ENCODE measurements at places on chromosomes 16 and 17.

GRCh38 chr16:80144191-80144590 lies 396.6 kb upstream of the DYNLRB2 start:
- DNase-seq: no peak

GRCh38 chr17:40610359-40610758 lies 37.3 kb downstream of the SMARCE1 start:
- no peak for DNase-seq

DNA sequence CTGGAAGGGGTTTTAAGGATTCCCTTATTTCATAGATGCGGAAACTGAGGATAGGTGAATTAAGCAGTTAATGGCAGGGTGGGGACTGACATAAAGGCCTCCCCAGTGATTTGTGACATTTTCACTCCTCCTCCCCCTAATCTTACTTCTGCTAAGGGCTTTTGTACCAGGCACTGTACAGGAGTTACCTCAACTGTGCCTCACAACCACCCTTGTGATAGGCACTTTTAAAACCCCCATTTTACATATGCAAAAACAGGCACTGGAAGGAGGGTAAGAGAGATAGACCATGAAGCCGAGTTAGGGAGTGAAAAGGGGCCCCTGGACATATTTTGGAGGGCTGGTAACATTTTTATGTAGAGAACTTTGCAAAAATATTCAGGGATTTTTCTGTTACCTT lies 862 bp upstream of the GDE1 start:
- no peak for DNase-seq

DNA sequence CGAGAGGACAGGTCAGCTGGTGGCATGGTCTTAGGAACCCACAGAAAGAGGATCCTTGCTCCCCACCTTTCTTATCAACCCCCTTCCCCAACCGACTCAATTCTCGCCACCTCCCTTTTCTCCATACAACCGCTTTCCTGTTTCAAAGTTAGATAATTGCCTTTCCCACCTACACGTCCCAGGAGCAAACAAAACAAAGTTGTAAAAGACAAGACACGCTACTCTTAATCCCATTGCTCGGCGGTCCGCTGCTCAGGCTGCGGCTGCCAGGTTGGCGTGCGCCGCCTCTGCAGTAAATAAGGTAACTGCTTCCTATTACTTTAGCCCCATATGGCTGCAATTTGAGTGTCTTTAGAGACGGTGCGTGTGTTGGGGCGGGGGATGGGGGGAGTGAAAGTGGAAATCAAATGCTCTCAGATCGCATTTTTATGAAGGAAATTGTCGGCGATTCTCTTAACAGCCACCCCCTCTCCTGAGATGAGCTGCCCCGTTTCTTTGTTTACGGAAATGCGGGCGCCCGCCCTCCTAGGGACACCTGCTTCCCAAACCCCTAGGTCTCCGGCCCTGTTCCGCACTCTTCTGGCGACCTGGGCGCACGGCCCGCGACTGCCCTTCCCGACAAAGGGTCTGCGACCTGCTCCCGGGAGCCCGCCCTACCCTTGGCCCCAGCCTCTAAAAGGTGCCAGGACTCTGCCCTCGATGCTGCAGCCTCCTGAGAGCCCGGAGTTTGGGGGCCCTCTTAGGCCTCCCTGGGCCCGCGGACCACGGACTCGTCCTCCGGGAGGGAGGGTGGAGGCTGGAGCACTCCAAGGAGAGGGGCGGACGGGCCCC lies 3.7 kb upstream of the CBX8 start:
- no peak for DNase-seq

- no peak for DNase-seq
Observed at GRCh38 chr17:12646761-12647422, 18.8 kb upstream of the MYOCD start.

GRCh38 chr16:88208112-88208511 lies 174.6 kb upstream of the ZNF469 start:
- no peak for DNase-seq

GRCh38 chr16:84643674-84644073 lies 4.6 kb upstream of the KLHL36 start:
- no peak for DNase-seq

- DNase-seq: no peak
Observed at GRCh38 chr16:12708266-12708665, 95.4 kb downstream of the CPPED1 start.

DNA sequence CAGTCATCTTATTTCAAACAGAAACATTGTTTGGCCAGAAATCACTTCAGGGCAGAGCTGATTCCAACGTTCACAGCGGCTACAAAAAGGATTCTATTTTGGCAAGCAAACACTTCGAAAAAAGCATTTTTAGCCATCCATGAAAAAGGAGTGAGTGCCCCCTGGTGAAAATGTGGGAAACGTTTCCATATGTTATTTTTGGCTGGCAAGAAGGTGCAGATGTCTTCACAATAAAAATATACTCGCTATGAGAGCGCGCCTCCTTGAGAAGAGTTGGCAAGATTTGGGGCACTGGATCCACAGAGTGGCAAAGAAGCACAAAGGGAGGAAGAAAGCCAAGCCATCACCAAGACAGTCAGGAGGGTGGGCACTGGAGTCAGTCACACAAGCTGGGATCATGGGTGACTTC lies 191.1 kb downstream of the CHD9NB start:
- DNase-seq: no peak

- no peak for DNase-seq
Observed at GRCh38 chr16:27526180-27526579, 23.5 kb downstream of the GTF3C1 start.

DNA sequence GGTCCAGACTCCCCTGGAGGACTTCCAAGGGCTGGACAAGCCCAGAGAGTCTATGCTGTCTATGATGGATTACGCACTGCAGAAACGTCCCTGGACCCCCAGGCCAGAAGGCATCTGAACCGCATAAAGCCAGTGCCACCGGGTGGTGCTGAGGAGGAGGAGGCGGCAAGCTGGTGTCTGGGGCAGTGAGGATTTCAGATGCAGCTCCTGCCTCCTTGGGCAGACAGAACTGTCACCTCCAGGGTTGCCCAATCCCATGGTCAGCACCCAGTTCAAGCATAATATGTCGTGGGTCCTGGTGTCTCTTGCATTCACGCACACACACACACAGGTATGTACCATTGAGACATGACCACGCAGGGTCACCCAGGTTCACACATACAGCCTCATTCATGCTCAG lies 25.6 kb downstream of the RAP1GAP2 start:
- DNase-seq: no peak

GRCh38 chr17:7035591-7036368 lies at the start of gene SLC16A13:
Gene SLC16A13 (plus strand): TSS chr17:7036015. CDS start chr17:7036383, 368 bp downstream.
- peak; percentile 92 for DNase-seq

DNA sequence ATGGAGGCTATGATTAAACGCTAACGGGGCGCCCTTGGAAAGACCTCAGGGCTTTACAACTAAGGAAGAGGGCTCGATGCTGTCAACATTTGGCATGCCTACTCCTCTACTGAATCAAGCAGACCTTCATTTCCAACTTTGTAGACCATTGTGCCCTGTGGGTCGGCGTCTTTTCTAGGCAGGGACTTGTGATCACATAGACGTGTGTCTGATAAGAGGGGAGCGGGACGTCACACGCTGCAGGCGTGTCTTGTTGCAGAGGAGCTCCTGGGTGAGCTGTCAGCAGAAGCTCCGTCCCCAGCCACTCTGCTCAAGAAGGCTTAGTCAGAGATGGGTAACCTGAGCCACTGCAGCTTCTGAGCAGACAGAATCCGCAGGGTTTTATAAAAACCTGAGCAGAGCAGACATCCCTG lies 2.8 kb downstream of the MAPK8IP3 start:
- DNase-seq: no peak

- DNase-seq: no peak
Observed at GRCh38 chr17:29918922-29919856, 10.8 kb downstream of the SSH2 start.

DNA sequence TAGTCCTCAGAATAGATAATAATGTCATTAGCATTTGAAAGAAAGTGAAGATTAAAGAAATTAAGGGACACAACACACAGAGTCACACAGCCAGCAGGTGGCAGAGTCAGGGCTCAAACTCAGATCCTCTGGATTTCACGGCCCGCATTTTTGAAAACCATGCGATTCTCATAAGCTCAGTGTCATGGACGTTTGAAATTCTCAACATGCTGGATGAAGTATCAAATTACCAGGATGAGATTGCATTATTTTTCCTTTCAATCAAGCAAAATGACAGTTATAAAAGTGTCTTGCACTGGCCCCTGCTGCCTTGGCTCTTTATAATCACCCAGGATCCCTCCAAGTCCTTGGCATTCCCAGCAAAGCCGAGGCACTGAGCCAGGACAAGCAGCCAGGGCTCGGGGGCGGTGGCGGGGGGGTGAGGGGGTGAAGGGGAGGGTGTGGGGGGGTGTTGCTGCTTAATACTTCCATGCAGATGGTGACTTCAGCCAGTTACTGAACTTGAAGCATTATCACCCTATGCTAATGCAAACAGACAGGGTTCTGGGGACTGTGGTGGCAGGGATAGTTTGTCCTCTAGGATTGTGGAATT lies 6.6 kb upstream of the BMERB1 start:
- peak; percentile 75 for DNase-seq

GRCh38 chr17:38750044-38750311 lies 1.8 kb upstream of the PCGF2 start:
- DNase-seq: no peak

- DNase-seq: no peak
Observed at GRCh38 chr17:47704736-47705135, 10.8 kb downstream of the TBKBP1 start.

DNA sequence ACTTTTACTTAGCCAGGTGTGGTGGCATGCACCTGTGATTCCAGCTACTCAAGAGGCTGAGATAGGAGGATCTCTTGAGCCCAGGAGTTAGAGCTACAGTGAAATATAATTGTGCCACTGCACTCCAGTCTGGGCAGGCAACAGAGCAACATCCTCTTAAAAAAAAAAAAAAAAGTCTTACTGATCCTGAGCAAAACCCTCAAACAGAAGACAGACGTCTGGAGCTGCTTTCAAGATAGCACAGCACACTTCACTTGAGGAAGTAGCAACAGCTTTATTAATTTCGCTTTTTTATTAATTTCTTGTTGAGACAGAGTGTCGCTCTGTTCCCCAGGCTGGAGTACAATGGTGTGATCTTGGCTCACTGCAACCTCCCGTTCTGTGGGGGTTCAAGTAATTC lies 10.2 kb upstream of the GGA2 start:
- DNase-seq: no peak

DNA sequence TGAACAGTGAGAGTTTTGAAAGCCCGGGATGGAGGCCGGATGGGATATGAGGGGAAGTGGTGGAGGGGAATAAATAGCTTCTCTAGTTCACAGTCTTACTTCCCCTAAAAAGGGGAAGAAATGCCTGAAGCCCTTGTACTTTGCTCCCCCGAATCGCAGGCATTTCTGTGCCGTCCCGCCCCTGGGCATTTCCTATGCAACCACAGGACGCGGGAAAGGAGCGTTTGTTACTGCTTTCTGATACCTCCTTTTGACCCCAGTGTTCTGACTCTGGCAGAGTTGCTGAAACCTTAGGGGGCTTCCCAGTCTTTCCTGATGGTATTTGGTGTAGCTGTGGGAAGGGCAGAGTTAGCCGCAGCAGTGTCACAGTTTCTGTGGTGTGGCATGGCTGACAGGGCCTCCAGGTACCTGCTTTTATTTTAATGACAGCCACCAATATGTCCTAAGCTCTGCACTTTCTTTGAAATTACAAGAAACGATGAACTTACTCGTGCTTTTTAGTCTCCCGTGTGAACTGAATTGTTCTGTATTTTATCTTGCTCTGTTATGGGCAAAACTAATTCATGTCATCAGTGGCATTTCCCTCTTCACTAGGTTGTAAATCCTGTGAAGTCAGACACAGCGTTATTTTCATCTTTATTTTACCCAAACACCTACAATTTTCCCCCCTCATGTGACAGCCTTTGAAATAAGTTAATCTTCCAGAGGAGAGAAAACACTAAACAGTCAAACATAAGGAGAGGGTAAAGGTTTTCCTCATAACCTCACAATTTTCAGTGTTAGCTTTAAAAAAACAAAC lies 27.1 kb downstream of the USP10 start:
- no peak for DNase-seq

DNA sequence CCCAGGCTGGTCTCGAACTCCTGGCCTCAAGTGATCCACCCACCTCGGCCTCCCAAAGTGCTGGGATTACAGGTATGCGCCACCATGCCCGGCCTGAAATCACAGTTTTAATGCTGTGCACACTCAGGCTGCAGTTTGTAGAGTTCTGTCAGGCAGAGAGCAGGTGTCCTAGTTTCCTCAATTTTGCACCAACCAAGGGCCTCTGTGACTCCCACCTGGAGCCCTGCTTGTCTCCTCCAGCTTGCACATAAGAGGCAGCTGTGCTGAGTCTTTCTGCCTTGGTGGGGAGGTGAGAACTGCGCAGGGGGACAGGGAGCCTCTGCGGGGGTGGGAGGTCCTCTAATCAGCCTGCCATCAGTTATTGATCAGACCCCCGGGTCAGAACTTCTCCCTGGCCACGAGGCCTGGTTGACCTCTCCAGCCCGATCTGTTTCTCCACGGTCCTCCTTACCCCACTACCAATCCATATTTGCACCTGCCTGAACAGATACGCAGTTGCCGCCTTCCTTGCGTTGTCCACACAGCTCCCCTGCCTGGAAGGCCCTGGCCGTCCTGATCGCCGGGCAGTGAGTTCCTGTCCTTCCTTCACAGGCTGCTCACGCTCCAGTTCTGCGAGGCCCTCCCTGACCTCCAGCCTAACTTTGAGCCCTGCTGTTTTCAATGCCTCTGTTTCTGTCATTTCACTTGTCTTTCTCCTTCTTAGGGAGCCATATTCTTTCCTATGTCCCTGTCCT lies 48.1 kb upstream of the SIAH1 start:
- no peak for DNase-seq

GRCh38 chr16:73054125-73054484 lies 6.2 kb upstream of the ZFHX3 start:
- no peak for DNase-seq

DNA sequence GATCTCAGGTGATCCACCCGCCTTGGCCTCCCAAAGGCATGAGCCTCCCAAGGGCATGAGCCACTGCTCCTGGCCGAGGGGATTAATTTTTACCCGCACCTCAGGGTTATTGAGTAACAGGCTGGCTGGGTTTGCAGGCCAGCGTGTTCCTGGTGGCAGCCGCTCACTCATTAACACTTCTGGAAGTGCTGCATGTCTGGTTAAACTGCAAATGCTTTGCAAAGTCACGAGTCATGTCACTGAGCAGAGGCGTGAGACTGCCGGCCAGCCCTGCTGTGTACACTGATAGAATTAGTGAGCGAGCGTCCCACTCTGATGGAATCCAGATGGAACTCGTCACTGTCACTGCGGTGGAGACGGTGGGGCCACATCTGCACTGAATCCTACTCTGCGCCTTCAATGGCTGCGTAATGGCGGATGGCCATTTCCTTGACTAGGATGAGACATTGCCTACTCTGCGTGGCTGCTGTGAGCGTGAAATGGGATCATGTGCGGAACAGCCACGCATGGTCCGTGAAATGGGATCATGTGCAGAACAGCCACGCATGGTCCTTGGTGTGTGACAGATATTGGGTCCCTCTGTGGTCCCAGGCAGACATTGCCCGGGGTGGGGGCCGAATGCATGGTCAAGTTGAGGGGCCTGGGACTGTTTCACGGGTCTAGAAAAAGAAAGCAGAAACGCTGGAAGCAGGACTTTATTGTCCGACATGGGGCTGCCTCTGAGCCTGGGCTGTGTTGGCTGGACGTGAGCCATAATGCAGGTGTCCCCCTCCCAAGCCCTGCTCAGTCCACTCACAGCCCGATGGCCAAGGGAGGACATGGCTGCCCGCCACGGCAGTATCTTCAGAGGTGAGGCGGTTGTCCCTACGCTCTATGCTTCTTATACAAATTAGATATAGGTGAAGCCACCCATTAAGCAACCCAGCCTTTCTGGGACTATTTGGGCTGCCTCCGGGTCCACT lies 740 bp upstream of the SLC5A10 start:
- DNase-seq: no peak
